ENCODE measurements at places on chromosomes 1 and 21.

DNA sequence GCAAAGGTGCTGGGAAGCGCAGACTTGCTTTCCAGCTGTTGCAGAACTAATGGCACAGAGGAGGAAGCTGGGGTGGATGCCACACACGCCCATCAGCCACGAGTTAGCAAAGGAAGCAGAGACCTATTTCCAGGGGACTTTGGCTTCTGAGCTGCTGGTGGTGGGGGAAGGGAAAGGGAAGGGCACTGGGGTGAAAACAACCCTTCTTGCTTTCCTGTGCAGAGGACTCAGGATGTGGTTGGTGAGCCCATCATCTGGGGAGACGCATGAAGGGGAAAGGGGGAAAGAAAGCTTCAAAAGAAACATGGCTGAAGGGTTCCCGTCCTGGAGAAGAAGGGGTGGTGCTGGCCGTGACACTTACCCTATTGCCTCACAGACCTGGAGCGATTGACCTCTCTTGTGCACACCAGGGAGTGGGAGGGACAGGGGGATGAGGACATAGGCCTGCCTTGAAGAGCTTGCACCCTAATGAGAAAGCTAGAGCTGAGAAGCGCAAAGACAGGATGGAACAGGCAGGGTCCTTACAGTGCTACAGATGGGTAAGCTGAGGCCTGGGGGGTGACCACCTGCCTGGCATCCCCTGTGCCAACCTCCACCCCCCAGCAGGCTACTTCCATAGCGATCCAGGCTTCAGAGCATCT, 140.8 kb upstream of the RAB4A start:
- DNase-seq, result no peak

GRCh38 chr1:12597792-12598191, 20.2 kb downstream of the DHRS3 start:
- peak; percentile 87 for DNase-seq

DNA sequence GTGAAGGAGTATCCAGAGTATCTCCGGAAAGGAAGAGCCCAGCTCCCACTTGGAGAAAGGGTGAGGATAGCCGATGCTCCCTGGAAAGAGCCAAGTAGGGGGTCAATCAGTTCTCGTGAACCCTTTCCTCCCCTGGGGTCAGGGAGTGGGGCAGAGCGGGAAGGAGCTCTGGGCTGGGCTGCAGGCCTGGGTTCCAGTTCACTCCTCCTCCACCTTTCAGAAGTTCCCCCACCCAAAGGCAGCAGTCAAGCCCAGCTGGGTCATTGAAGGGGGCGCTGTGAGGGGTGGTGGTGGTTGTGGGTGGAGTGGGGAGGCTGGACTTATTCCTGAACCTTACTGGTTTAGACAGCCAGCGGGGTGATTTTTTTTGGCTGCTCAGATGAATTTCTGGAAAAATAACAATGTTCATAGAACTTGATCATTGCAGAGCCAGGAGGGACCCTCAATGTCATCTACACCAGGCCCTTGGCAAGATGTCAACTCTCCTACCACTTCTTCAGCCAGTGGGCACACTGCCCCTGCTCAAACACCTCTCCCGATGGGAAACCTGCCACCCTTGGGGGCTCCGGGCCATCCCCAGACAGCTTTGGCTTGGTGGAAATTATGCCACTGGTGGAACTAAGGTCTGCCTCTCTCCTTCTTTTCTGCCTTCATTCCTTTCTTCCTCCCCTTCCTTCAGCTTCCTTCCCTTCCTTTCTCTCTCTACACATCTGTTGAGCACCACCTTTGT, 235.8 kb downstream of the TRABD2B start:
- no peak for DNase-seq

DNA sequence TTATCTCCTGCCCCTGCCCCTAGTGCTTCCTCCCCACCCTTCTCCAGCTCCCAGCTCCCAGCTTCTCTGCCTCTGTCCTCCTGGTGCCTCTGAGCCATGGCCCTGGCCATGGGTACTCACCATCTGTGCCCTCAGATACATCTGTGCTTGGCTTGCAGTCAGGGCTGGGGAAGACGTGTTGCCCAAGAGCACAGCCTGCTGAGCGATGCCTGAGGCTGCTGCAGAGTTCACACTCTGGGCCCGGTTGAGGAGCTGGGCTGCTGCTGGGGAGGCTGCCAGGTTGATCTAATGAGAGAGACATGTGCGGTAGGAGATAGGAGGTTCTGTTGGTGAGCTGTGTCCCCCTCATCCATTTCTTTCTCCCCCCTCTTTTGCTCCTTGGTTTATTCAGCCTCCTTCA, 49.4 kb upstream of the A3GALT2 start:
- DNase-seq, result no peak

DNA sequence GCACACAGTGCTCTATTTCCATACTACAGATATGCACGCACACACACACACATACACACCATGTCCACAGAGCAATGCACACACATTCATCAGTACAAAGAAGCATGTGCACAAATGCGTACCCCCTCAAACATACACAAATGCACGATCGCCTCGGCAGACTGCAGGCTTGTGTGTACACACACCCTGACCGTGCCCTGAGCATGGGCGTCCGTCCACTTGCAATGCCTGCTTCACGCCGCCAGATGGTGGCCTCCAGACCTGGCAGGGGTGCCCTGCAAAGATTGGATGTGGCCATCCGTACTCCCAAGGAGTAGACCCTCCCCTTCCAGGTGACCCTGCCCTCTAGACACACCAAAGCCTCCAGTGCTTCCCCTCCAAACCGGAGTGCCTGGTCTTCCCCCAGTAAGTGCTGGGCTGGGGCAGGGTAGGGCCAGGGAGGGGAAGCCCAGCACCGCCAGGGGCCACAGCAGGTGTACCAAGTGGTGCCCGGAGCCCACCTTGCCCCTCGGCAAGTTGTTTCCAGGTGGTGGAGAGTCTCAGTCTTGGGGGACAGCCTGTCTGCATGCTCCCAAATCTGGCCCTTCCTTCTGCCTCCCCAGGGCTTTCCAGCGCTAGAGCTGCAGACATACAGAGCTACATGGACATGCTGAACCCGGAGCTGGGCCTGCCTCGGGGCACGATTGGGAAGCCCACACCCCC, 20.6 kb downstream of the ESPN start:
- DNase-seq, result no peak

GRCh38 chr21:45347712-45348499, 57.1 kb upstream of the COL18A1 start:
- no peak for DNase-seq

DNA sequence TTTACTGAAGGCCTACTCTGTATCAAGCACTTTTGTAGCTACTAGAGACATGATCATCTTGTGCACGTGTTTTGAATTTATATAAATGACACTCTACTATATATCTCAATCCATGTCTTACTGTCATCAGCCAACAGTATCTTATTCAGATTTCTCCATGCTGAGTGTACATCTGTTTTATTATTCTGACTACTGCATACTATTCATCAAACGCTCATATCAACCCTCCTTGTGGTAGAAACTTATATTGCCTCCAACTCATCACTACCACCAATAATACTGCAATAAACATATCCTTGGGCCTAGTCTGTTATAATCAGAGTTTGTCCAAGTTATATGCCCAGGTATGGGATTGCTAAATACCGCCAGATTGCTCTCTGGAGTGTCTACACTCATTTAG, 81.6 kb upstream of the IRF2BP2 start:
- no peak for DNase-seq
